GM23248 (cell line): ENCODE measurements at places on chromosomes 3 and 15. TPM values are rescaled to one million over a fixed set of nuclear protein-coding genes. Genes with fewer than 3 reads are reported as not detected.

Gene C3orf20
- total RNA-seq: not detected in 2 replicates

Gene LYZL4
- not detected in 2 replicates for total RNA-seq

Gene RBPMS2
- total RNA-seq: not detected in 2 replicates

Gene LSAMP
- 4.0 and 4.5 TPM in 2 replicates for total RNA-seq

Gene CPLX3
- not detected in 2 replicates for total RNA-seq

Gene PODXL2
- 0.89 and 2.5 TPM in 2 replicates for total RNA-seq

Gene COX5A
- 48.2 and 65.3 TPM in 2 replicates for total RNA-seq

Gene LOXL1
- total RNA-seq: 534 and 540 TPM in 2 replicates

Gene CHRNA3
- not detected in 2 replicates for total RNA-seq

Gene ECE2
- not detected in 2 replicates for total RNA-seq

Gene ALDH1L1
- total RNA-seq: not detected in 2 replicates

Gene RPP14
- total RNA-seq: 14.9 and 15.7 TPM in 2 replicates

Gene CLRN1
- not detected in 2 replicates for total RNA-seq

Gene FBXO40
- total RNA-seq: not detected in 2 replicates

Gene LTF
- not detected in 2 replicates for total RNA-seq

Gene C2CD4A
- total RNA-seq: not detected in 2 replicates

Gene SERPINI1
- 7.3 and 25.3 TPM in 2 replicates for total RNA-seq

Gene UQCC5
- total RNA-seq: 0.32 and 5.3 TPM in 2 replicates

Gene SCAMP5
- total RNA-seq: 1.0 and 4.0 TPM in 2 replicates

Gene FSIP1
- 1.6 and 2.4 TPM in 2 replicates for total RNA-seq

Gene SCN11A
- not detected in 2 replicates for total RNA-seq

Gene ANKDD1A
- 3.1 and 3.3 TPM in 2 replicates for total RNA-seq

Gene DLL4
- not detected in 2 replicates for total RNA-seq

Gene ICE2
- total RNA-seq: 21.6 and 43.4 TPM in 2 replicates

Gene SI
- not detected in 2 replicates for total RNA-seq

Gene EPHA3
- total RNA-seq: under 0.01 TPM in 1 of 2 replicates, not detected in the other

Gene ZIC4
- 1.6 and 7.0 TPM in 2 replicates for total RNA-seq

Gene HTR3E
- not detected in 2 replicates for total RNA-seq

Gene KIF23
- 29.3 and 29.4 TPM in 2 replicates for total RNA-seq

Gene GPR15
- total RNA-seq: not detected in 2 replicates

Gene BTLA
- not detected in 2 replicates for total RNA-seq

Gene ACSBG1
- total RNA-seq: not detected in 2 replicates

Gene MAP3K13
- total RNA-seq: 14.8 and 16.7 TPM in 2 replicates
